NCI-H1436 treated with DMSO at 0.1 percent for 48 hours (cell line): ENCODE measurements at places on chromosomes 2 and 18.
A peak's percentile ranks its signal among the peaks of the same experiment; 100 is the strongest.

GRCh38 chr2:128307595-128307994 lies 11.1 kb downstream of the HS6ST1 start:
- DNase-seq: no peak

GRCh38 chr2:215052404-215052803 lies 86.0 kb downstream of the ABCA12 start:
- no peak for DNase-seq

GRCh38 chr2:182914852-182915251 lies 48.4 kb upstream of the FRZB start:
- no peak for DNase-seq

GRCh38 chr18:74148543-74149070 lies 284 bp downstream of the TIMM21 start:
- no peak for DNase-seq

DNA sequence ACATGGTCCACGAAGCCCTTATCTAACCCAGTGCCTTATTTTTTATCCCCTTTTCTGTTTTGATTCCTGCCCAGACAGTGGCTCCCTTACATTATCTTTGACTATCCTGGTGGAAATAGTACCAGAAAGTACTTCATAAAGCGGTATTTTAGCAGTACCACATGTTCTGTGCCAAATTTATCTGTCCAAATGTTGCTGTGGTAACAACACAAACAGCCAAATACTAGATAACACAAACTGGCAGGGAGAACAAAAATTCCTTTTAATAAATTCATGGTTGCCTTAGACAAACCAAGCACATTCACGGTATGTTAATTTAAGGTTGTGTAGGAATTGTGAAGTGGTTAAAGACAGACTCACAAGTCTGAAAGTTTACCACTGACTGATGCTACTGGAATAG lies 187.9 kb upstream of the LHCGR start:
- no peak for DNase-seq

GRCh38 chr2:36781907-36782720 lies 85.6 kb downstream of the VIT start:
- DNase-seq: no peak

DNA sequence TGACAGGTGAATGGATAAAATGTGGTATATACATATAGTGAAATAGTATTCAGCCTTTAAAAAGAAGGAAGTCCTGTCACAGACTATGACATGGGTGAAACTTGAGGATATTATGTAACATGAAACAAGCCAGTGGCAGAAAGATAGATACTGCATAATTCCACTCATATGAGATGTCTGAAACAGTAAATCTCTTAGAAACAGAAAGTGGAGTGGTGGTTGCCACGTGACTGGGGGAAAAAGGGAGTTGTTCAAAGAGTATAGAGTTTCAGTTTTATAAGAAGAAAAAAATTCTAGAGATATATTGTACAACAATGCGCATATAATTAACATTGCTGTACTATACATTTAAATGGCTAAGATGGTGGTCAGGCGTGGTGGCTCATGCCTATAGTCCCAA lies 178.2 kb upstream of the ATP5MC3 start:
- DNase-seq: no peak

DNA sequence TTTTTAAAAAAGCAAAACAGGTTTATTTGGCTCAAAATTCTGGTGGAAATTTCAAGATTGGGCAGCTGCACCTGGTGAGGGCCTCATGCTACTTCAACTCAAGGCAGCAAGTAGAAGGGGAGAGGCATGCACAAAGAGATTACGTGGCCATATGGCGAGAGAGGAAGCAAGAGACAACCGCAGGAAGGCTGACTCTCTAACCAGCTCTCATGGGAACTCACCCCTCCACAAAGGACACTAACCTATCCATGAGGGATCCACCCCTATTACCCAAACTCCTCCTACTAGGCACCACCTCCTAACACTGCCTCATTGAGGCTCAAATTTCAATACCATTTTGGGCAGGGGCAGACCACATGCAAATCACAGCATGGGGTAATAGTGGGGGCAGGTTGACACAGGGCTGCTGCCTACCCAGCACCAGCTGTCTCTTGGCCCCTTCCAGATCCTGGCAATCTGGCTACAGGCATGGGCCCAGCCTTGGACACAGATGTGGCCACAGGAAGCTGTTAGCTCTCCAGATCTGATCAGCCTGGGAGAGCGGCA lies 2.0 kb upstream of the CAPN10 start:
- DNase-seq: peak; percentile 17

- DNase-seq: no peak
Observed at GRCh38 chr18:52236131-52236530, 103.9 kb upstream of the DCC start.

DNA sequence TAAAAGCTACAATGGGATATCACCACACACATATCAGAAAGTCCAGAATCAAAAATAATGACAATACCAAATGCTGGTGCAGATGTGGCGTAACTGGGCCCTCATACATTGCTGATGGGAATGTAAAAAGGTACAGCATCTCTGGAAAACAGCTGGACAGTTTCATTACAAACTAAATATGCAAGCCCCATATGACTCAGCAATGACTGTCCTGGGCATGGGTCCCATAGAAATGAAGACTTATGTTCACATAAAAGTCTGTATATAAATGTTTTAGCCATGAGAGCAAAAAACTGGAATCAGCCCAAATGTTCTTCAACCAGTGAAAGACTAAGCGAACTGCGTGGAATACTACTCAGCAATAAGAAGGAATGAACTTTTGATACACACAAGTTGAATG lies 56.7 kb downstream of the ALPK2 start:
- no peak for DNase-seq

GRCh38 chr18:37330173-37330572 lies 235.4 kb downstream of the CELF4 start:
- DNase-seq: no peak
